Stimulated activated CD4-positive, alpha-beta T cell treated with anti-CD3 and anti-CD28 coated beads, Interleukin-15, amount 100 ng/mL, for 48 hours (primary cell): ENCODE measurements at places on chromosomes 11 and 22.

DNA sequence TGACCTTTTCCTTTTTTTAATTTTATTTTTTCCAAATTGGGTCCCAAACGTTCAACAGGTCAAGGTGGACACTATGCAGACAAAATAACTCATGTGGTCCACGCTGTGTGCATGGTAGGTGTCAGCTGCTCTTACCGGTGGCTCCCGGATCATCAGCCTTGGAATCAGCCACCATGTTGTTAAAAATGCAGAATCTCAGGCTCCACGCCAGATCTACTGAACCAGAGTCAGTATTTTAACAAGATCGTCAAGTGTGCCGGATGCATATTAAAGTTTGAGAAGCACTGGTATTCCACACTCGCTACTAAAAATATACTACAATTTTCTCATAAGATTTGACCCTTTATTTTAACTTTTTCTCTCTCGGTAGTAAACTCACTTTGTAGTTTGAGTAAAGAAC lies 553 bp upstream of the LDLRAD3 start:
- no peak for DNase-seq

- no peak for DNase-seq
Measured at GRCh38 chr11:115425250-115425649, 79.0 kb downstream of the CADM1 start.

DNA sequence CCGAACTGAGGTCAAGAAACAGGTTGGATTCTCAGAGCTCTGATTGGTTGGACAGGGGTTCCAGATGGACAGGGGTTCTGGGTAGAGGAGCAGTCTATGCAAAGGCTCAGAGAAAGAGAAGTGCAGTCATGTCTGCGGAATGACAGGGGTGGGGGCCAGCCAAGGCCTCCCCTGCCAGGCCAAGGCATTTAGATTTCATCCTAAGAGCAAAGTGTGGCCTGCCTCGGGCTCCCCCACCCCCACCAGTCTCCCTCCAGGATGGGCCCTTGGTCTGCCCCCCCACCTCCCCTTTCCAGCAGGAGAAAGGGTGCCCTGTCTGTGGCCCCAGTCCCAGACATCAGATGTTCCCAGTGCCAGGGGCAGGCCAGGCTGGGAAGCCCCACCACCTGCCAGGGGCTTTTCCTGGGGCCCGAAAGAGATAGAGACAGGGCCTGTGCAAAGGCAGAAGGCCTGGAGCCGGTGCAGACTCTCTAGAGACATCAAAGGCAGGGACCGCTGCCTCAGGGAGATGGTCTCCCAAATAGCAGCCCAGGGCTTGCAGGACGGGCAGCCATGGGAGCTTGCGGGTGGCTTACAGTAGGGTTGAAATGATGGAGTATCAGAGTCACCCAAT lies 9.4 kb downstream of the SUSD2 start:
- DNase-seq = no peak

GRCh38 chr22:25582946-25583345 lies 18.5 kb downstream of the GRK3 start:
- DNase-seq = no peak

- no peak for DNase-seq
Measured at GRCh38 chr11:61297746-61298145, 2.6 kb upstream of the VWCE start.

GRCh38 chr11:20015101-20015500 lies 145.2 kb downstream of the DBX1 start:
- DNase-seq = no peak

- no peak for DNase-seq
Measured at GRCh38 chr11:67126986-67127385, 7.9 kb downstream of the KDM2A start.

DNA sequence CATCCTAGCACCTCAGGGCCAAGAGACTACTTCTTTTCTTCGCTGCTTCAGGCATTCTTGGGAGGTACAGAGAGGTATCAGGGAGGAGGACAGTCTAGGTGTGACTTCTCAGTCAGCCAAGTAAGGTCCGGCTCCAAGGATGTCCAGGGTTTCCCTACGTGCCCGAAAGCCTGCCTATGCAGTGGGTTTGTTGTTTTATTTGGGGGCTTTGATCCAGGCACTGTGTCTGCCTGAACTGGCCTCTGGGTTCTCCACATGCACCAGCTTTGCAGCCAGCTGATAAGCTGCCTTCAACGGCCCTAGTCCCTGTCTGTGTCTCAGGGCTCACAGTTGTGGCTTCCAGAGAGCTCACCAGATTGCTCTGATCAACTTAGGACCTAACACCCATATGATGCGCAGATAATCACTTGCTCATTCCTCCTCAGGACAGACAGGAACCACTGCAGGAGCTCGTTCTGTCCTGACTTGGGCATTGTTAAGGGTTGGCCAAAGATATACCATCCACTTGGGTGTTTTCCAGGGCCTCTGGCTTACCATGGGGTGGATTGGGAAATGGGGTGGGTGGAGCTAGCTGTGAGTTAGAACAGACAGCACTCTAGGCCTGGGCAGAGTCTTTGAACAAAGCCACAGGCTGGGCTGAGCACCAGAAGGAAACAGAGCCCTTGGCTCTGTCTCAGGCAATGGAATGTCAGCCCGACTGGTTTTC lies 45.5 kb upstream of the CRYBB3 start:
- DNase-seq = no peak

DNA sequence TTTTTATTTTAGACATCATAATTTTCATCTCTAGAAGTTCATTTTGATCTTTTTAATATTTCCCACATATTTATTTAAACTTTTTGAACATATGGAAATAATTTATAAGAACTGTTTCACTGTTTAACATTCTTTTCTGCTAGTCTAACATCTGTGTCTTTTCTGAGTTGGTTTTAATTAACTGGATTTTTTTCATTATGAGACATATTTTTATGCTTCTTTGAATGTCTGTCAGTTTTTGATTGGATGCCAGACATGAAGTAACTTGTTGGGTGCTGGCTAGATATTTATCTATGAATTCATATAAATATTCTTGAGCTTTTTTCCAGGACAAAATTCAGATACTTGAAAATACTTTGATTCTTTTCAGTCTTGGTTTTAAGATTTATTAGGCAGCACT lies 317.8 kb upstream of the NCAM1 start:
- DNase-seq = no peak

- DNase-seq = no peak
Measured at GRCh38 chr11:59459916-59460315, 3.2 kb downstream of the OR4D6 start.

- DNase-seq = no peak
Measured at GRCh38 chr11:123052901-123053721, 8.8 kb downstream of the HSPA8 start.

DNA sequence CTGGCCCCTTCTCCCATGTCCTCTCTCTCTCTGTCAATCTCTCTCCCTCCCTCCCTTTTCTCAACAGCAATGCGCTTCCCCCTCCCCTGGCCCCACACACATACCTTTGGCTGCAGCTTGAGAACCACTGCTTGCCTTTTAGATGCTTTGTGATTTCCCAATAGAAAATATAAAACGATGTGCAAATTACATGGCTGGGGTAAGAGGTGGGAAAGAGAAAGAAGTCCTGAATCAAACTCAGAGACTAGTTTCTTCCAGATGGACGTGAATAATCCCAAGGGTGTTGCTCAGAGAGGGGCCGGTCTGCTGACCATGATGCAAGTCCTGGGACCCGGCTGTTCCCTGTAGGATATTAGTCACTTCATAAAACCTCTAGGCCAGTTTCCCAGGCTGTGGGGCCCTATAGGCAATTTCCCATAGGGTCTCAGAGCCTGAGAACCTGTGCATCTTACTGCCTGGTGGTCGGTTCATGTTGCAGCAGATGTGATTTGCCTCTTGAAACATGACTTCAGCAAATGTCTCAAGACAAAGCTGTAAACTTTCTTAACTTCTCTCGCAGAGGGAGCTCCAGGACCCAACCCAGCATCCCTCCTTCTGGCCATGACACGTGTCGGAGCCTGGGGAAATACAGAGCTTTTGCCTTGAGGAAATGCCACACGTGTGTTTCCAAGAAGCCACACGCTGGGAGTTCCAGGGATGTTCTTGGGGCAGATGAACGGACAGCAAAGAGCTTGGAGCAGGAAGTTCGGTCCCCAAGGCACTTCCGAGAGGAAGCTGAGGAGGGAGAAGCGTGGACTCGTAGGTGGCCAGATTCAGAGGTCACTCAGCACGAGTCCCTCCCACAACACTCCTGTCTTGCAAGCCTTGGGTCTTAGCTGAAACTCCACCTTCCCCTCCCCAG lies 34.5 kb upstream of the ETS1 start:
- no peak for DNase-seq

DNA sequence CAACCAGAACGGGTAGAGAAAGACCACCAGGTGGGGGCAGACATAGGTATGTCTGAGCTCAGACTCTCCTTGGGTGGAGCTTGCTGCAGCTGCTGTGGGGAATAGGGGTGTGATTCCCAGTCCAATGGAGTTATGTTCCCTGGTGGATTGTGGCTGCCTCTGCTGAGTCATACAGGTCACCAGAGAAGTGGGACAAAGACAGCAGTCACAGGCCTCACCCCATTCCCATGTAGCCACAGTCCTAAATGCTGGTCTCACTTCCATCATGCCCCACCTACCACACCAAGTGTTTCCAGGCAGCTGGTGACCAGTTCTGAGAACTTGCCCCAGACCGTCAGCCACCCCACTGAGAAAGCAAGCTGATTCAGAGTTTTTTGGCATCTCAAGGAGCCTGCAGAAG lies 17.5 kb downstream of the OR52E5 start:
- no peak for DNase-seq

DNA sequence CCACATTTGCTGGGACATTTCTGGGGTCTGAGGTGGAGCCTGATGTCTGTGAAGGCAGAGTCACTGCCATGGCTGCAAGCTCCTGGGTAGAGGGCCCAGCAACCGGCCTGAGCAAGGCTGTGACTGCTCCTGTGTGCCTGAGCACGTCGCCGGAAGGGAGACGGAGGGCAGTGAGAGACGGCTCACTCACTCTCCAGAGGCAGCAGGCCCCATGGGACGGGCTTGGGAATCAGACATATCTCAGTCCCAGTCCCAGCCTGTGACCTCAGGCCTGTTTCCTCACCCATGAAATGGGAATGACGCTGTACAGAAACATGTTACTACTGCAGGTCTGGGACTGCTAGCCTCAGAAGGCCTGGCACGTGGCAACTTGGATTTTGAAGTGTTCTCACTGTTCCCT lies 36.4 kb upstream of the RASL10A start:
- no peak for DNase-seq

DNA sequence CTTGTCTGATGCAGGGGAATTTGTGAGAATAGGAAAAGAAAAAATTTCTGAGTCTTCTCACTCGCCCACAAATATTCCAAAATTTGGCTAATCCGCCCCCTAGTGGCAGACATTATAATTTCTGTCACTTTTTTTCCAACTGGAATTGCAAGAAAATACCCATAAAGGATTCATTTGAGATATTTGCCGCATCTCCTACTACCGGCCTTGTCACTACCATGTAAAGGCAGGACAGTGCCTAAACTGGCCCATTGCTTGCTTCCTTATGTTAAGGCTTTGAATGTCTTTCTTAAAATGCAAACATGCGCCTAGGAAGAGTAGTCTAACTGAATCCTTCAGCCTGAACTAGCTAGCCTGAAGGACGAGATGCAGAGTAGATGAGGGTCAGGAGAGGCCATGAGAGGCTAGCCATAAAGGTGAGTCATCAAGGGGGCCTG lies 9.3 kb upstream of the CEP295 start:
- DNase-seq = no peak

GRCh38 chr11:11505190-11505589 lies 116.6 kb downstream of the GALNT18 start:
- DNase-seq = no peak

GRCh38 chr11:120547811-120548681 lies 36.5 kb downstream of the GRIK4 start:
- DNase-seq = no peak

GRCh38 chr11:17972987-17973386 lies 39.9 kb downstream of the SERGEF start:
- no peak for DNase-seq

DNA sequence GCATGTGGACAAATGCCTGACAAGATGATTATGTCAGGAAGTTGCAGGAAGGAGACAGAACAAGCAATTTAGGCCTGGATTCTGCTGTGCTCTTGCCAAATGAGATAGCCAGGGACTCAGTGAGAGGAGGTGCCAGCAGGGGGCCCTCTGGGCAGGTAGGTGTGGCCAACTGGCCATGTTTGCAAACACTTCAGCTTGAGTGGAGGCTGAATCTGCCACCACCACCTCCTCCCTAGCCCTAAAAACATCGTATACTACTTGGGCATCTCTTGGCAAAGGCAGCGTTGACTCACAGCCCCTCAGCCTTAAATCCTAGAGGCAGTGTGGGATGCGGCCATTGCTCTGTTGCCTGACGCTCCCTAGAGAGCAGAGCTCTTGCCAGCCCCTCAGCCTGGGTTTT lies 95.1 kb upstream of the PLET1 start:
- DNase-seq = no peak

- DNase-seq = no peak
Measured at GRCh38 chr11:77259641-77260040, 41.8 kb downstream of the GDPD4 start.

GRCh38 chr22:35966314-35967045 lies 62.1 kb downstream of the RBFOX2 start:
- DNase-seq = no peak
